ENCODE measurements at places on chromosomes 5 and 9.

- peak; percentile 61 for DNase-seq
Observed at GRCh38 chr9:16136961-16137360, 584.1 kb downstream of the CCDC171 start.

DNA sequence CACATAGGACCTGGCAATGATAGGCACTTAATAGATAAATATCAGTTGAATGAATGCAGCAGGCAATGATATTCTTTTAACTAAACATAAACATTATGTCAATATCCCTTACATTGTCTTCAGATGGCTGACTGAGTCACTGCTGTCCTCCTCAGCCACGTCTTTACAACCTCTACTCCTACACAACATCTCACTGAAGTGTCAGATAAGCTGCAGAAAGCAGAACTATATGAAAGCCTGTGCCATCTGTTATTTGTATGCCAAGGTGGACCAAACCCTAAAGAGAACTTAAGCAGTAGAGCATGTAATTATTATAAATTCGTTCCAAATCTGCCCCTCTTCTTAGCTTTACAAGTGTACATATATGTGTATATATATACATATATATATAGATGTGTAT lies 271.2 kb downstream of the RASEF start:
- DNase-seq = no peak

GRCh38 chr5:149422366-149423048 lies 43.4 kb upstream of the IL17B start:
- peak; percentile 26 for DNase-seq

DNA sequence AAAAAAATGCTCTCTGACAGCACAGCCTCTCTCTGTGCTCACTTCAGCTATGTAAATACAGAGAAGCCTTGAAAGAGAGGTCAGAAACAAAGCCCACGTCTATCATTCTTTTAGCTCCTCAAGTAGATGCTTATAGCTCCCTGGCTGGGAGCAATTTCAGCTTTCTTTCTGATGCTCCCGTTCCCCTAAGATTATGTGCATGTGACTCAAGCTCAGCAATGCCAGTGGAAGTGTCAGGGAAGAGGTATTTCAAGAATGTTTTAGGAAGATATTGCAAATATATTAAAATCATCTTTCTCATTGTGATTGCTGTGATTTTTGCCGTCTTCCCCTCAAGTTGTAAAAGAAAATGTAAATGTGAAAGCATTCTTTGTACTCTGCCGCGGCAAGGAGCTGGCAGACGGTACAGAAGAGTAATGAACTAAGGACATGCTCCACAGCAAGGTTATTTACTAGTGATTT lies 1353.7 kb upstream of the ACO1 start:
- DNase-seq = no peak

DNA sequence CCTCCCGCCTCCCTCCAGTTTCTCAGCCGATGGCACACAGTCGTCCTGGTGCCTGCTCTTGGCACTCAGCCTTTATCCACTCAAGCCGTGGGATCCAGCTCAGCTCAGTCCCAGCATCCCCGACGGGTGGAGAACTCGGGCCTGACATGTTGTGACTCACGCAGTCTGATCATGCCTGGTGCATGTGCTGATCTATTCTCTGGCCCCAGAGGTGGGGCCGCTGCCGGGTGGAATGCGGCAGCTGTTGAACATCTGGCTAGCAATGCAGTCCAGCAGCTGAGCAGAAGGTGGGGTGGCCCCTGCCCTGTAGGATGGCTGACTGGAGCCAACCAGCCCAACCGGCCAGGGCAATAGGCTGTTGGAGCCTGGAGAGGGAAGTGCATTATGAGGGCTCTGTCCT lies 1.7 kb upstream of the AIF1L start:
- DNase-seq = no peak

DNA sequence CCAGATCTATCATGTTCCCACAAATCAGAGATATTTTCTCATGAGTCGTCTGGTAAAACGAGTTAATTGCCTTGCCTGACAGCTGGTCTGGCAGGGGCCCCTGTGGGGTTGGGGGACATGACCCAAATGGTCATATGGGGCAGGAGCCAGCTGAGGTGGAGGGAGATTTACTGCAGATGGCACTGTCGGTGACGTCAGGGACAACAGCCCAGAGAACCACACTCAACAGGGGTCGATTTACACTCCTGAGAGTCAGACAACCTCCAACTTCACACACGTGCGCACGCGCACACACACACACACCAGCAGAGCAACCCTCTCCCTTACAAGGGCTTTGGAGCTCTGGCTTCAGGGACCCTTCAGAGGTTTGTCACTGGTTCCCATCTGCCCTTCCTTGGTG lies 23.4 kb upstream of the GABRP start:
- peak; percentile 55 for DNase-seq

DNA sequence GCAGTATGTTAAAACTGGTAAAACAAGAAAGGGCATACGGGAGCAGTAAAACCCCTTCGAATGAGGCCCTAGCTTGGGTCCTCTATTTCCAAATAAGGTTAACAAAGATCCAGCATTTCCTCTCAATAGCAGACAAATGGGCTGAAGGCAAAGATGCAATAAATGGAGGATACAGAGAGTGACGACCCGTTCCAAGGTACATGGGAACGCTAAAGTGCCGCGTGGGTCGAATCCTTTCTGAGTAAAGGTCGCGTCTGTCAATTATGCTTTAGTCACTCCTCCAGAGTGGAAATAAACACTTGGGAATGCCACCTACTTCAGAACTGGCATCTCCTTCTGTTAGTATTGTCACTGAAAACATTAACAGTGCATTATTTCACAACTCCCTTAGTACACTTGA lies 24.7 kb downstream of the ARL15 start:
- no peak for DNase-seq

DNA sequence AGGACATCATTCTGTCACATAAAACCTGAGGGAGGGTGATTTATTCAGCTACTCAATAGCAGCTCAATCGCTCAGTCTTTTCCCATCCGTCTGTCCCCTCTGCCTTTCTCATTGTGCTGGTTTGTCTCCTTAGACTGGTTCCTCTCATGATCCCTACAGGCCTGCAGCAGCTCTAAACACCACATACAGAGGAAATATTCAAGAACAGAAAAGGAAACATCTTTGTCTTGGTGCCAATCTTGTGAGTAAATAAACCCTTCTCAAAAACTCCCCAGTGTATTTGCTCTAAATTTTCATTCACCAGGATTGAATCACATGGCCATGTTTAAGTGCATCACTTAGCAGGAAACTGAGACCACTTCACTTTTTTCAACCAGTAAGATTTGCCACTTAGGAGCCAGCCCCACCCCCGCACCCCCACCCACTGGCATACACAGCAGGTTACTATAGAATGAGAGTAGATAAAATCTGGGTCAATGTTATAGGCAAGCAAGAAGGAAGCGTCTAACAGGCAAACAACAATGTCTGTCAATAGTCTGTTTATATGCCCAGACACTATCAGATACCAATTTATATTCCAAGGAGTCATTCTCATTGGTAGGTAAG lies 895.5 kb upstream of the DMAC1 start:
- peak; percentile 33 for DNase-seq

- DNase-seq = peak; percentile 31
Observed at GRCh38 chr5:40797273-40798011, 732 bp downstream of the PRKAA1 start.

Measured in NCI-H524 treated with DMSO at 0.1 percent for 48 hours (cell line).